ENCODE measurements at places on chromosomes 6 and 20.

- DNase-seq, result no peak
Observed at GRCh38 chr6:75876152-75876551, 127.1 kb downstream of the MYO6 start.

GRCh38 chr6:43275801-43276576 is 22.1 kb upstream of the SLC22A7 start:
- DNase-seq, result no peak

DNA sequence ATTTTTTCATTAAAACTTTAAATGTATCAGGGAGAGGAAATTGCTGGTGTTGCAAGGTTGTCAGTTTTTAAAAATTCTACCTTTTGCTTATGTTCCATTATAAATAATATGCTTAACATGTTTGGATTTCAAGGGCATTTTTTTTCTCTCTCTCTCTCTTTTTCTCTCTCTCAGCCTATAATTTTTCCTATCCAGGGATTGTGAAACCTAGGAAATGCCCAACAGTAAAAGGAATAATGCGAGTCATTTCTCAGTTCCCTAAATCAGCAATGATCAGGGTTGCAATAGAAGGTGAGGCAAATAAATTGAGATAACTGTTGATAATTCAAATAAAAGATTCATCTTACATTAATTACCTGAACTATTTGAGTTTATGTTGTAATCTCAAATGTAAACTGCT is 53.2 kb upstream of the IFNGR1 start:
- no peak for DNase-seq

GRCh38 chr6:169167581-169168301 is 85.9 kb downstream of the THBS2 start:
- DNase-seq, result no peak

GRCh38 chr20:62830251-62830650 is 13.4 kb downstream of the COL9A3 start:
- DNase-seq, result no peak

DNA sequence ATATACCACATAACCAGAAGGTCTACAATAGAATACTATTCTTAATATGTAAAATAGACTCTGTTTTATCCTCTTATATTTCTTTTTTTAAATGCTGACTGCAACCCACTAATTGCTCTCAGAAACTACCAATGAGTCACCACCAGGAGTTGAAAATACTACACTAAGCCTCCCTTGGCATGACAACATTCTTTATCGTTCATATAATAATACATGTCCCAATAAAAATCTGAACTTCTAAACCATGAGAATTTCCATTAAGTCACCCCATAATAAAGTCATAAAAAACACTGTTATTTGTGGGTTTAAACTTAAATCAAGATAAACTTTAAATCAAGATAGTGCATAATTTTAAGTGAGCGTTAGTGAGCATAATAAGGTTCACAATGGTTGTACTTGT is 4.2 kb downstream of the HACE1 start:
- DNase-seq, result no peak

- DNase-seq, result no peak
Observed at GRCh38 chr6:109081026-109081425, 13.6 kb downstream of the SESN1 start.

DNA sequence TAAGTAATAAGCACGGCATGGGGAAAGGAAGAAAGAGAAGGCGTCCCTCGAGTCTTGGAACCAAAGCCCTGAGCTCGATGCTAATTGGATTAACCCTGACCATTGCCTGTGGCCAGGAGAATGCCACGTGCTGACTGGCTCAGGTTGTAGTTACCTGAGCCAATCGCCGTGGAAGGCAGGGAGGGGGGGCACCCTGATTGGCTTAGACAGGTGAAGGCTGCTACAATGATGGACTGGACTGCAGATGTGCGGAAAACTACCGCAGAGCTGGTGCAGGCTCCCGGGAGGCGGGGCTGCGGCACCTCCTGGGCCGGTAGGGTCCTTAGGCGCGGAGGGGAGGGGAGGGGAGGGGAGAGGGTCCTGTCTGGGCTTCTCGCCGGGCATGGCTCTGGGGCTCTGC is 121.3 kb downstream of the TFAP2C start:
- no peak for DNase-seq

- no peak for DNase-seq
Observed at GRCh38 chr6:154266560-154267099, 90.0 kb downstream of the IPCEF1 start.

DNA sequence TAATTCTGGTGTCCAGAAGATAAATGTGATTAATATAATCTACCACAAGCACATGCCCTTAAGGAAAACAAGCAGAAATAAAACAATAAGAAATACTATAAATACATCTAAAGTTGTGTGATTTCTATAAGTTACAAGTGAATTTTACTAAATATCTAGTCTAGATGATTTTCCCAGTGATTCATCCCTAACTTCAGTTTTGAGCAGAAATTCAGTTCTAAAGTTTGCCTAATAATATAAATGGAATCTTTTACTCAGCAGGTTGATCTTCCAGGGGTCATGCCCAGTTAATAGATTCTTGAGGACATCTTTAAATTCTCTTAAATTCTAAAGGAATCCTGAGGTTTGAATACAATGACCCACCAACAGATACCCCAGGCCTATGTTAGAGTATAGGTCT is 37.3 kb downstream of the PDE7B start:
- no peak for DNase-seq

- no peak for DNase-seq
Observed at GRCh38 chr6:52718550-52718949, 44.7 kb downstream of the GSTA2 start.

- DNase-seq, result no peak
Observed at GRCh38 chr6:42195415-42195814, 659 bp upstream of the GUCA1B start.

- no peak for DNase-seq
Observed at GRCh38 chr6:137754366-137754765, 112.7 kb upstream of the TNFAIP3 start.

DNA sequence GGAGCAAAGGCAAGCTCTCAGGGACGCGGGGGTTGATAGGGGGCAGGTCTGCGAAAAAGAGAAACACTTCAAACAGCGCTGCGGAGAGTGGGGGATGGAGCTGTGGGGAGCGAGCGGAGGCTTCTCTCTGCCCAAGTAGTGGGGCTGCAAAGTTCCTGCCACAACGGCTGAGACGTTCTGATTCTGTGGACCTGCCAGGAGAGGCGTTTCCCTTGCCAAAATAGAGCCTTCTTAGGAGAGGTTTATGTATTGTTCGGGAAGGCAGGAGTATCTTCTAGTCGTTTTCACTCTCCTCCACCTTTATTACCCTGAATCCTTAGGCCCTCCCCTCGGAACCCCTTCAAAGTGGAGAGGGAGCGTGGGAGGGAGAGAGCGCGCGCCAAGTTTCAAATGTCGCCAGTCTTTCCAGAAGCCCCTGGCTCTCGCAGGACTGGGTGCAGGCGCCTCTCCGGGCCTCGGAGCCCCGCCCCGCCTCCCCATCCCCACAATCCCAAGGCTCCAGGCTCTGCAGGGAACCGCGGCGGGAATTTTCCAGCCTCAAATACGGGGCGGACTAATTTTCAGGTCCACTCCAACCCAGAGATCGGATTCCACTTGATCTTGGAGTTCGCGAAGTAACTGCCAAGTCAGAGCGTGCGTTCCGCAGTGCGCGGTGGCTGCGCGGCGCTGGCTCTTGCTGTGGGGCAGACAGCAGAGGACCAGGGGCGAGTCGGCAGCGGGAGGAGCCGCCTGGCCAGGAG is 10.0 kb upstream of the POU3F2 start:
- no peak for DNase-seq

GRCh38 chr20:22106308-22106938 is 401.0 kb downstream of the PAX1 start:
- peak; percentile 21 for DNase-seq

- no peak for DNase-seq
Observed at GRCh38 chr20:6295127-6295866, 172.5 kb upstream of the FERMT1 start.

GRCh38 chr6:116866281-116866871 is 10.7 kb upstream of the RFX6 start:
- no peak for DNase-seq

- no peak for DNase-seq
Observed at GRCh38 chr6:165920896-165921671, 246.6 kb downstream of the TBXT start.

GRCh38 chr6:3250231-3250675 is 8.5 kb upstream of the PSMG4 start:
- no peak for DNase-seq

DNA sequence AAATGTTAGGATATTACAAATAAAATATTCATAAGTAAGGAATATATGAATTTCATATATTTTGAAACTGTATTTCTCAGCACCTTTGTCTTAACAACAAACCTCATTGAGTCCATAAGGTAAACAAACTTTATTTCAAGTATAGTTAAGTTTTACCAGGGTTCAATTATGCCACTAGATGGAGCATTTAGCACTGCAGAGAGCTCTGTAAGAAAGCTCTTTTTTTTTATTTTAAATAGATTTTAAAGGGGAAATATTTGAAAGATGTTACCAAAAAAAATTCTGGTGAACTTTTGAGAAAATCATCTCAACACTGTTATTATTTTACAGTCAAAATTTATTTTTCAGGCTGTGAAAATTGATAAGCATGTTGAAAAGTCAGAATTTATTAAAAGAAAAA is 955.2 kb upstream of the EYS start:
- DNase-seq, result peak; percentile 35

DNA sequence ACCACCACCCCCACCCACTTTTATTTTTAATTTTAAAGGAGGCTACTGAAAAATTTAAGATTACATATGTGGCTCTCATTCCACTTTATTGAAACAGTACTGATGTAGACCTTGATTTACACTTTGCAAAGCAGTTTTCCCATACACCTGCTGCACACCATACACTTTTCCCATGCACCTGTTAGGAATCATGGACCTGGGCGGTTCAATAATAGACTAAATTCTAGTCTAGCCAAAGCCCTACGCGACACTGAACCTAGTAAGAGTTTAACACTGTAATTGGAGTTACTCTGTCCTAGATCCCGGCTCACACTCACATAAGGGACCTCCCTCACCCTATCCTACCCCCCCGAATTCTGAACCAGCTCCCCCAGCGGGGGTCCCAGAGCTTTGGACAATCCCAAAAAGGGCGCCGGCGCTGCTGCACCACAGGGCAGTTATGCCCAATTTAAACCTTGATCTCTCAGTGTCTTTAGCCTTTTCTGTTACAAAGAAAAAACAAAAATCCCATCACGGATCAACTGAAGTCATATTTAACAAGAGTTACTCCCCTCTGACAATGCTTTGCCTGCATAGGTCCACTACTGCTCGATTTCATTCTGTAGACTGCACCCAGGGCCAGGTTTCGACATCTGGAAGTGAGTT is 2.4 kb upstream of the GCLC start:
- DNase-seq, result no peak

DNA sequence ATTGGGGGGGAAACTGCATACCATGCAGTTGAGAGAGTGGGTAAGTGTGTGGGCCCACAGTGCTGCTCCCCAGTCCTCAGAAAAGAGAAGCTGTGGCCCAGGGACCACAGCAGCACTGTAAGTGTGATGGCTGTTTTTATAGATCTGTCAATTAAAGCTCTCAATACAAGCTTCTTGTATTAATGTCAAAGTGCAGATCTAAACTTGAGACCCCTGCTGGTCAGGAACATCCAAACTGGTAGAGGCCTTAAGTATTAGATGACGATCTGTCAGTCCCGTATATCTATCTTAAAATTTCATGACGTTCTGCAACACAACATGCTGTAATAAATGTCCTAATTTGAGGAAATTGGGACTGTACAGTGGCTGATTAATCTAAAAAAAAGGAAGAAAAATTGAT is 74.8 kb downstream of the TULP4 start:
- DNase-seq, result no peak

- no peak for DNase-seq
Observed at GRCh38 chr6:131917763-131918649, 33.2 kb downstream of the CCN2 start.

- no peak for DNase-seq
Observed at GRCh38 chr6:506508-506907, 115.0 kb downstream of the IRF4 start.

DNA sequence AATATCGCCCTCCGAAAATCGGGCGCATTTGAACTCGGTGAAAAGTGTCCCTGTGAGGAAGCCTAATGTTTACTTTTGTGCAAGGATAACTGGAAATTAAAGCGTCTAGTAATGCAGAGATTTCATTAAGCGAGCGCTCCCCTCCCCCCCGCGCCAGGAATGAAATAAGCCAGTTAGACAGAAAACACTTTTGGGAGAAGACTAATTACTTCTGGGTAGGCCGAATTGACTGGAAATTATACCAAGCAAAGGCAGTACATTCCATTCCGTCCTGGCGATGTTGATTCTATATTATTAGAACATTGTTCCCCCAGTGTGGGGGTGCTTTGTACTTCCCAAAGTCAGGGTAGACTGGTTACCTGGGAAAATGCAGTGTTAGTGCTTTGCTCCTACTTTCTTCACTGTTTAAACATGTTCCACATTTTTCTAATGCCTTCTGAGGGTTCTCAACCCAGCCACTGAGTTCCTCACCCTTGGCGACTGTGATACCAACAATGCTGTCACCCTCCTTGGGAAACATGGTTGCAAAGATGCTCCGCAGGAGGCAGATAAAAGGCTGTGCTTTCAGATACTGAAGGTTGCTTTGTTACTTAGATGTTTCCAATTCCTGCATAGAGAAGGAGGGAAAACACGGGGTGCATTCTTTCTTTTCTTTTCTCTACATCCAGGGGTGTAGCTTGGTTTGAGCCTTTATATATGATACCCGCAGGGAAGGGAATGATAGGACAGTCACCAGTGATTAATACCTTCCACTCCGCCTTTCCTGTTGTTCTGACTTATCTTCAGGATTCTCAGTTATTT is 2.6 kb downstream of the GJA1 start:
- DNase-seq, result no peak

- DNase-seq, result no peak
Observed at GRCh38 chr6:16894301-16894700, 133.0 kb upstream of the ATXN1 start.

- peak; percentile 14 for DNase-seq
Observed at GRCh38 chr6:118080547-118080946, 173.5 kb downstream of the SLC35F1 start.

- no peak for DNase-seq
Observed at GRCh38 chr20:14341801-14342200, 4.4 kb upstream of the FLRT3 start.

- DNase-seq, result no peak
Observed at GRCh38 chr20:8315639-8316573, 183.8 kb downstream of the PLCB1 start.

- DNase-seq, result no peak
Observed at GRCh38 chr6:134686071-134686470, 263.8 kb downstream of the ALDH8A1 start.

DNA sequence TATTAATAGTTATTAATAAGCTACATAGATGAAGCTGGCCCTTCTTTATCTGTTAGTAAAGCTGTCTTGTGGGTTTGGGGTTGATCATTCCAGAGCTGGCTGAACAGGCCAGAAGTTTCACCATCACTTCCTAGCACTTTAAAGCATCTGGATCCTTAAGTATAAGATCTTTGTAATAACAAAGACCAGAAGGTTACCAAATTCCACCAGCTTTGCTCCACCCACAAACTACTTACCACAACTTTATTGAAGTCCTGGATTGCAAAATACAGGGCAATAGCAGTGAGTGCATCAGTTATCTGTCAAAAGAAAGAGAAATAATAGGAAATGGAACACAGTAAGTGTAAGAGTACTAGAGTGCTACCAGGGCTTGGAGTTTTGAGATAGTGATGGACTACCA is 33.0 kb downstream of the PIGU start:
- DNase-seq, result no peak
